GM12864 (cell line): ENCODE measurements at places on chromosomes 4 and X.

DNA sequence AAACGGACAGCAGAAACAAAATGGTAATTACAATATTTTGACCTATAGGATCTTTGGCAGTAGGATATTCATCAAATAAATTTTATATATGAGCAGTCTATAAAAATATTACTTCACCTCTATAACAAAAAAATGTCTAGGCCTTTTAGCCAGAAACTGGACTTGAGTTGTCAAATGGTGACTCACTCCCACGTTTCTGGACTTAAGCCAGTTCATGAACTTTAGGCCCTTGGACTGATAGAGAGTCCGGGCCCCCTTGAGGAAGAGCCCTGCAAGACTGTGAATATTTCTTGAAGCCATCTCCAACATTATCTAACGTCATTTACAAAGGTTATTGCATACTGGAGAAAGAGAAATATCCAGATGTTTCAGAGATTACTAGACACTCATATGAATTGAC, 106.8 kb upstream of the FAM47A start:
- no peak for DNase-seq

DNA sequence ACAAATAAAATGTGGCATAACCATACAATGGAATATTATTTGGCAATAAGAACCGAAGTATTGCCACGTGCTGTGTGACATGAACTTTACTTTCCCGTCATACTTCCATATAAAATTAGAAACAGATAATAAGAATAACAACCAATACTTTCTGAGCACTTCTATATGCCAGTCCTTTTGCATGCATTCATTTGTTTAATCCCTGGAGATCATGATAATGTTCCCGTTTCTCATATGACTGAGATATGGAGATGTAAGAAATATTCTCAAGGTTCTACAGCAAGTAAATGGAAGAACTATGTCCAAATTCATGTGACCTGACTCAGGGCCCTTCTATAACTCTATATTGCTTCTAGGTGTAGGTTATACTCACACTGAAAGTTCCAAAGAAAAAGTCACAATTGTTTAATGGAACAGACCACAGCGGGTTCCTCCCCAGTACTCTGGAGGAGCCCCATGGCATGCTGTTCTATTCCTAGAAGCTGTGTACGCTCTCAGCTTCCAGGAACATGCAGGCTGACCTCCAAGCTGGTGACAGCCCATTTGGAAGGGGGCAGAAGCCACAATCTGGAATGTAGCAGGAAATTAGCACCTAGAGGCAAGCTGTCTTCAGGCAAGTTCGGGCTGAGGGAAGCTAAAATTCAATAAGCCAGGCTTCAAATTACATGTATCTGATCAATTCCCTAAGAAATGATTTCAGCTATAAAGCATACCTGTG, 31.5 kb downstream of the QDPR start:
- no peak for DNase-seq

DNA sequence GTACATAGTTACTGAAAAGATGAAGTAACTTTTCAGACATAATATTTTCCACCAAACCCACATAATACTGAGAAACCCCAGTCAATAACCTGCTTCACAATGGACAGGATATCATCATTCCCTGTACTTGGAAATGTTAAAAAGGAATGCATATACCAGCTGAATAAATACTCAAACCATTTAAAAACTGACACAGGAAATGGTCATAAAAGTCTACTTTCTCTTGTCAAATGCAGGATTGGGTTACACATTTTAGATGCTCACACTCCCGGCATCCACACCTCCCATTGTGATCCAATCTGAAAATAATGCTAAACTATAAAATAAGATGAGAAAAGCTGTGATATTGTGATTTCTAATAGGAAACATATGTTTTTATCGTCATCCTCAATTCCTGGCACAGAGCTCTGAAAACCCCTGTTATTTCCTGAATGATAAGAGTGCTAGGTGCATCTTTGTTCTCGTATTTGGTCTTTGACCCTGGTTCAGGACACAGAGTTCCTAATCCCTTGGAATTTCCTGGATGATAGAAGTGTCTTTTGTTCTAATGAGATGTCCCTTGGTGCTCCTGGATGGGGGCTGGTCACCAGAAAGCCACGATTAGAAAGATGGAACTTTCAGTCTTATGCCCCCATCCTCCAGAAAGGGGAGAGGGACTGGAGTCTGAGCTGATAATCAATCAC, 821.3 kb downstream of the TRIML1 start:
- DNase-seq, result no peak

DNA sequence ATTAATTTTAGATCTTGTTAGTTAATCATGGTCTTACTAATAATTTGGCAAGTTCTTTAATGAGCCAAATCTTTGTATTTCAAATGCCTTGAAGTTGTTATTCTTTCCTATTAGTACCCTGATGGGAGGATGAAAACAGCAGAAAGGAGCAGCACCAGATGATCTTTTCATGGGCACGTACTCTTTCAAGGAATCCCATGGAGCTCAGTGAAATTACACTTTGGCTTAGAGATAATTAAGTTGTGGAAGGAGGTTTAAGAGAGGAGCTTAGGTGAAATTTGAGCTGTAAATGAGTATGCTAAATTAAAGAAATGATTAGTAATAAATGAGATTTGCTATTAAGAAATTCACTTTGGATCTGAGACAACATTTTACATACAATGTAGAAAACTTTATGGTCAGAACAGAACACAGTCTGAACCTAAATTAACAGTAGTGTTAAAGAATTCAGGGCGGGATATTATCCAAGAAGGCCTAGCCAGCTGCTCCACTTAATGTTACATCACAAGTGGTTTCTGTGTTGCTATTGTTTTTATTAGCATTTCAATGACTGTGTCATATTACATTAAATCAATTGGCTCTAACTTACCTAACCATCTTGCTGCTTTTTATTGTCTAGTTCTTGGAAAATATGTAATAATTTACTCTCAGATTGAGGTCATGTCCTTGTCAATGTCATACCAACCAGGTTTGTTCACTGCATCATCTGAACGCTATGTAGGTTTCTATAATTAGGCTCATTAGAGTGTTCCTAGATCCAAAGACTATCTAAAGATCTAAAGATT, 3.9 kb downstream of the MTHFD2L start:
- DNase-seq, result no peak

DNA sequence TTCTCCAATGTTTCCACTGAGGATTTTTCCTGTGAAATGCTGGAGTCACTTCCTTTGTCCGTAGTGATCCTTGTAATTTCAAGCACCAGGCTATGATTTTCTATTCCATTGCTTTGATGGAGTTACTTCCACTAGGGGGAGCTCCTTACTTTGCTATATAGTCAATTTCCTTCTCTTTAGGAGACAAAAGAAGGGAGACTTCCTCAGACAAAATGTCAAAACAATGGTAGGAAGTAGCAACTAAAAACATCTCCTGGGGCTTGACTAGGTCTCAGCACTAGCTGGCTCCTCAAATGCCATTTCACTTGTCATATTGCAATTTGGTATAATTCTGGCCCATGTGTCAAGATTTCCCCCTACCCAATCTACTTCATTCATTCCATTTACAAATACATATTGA, 24.1 kb downstream of the ZCCHC12 start:
- DNase-seq, result peak; percentile 4

DNA sequence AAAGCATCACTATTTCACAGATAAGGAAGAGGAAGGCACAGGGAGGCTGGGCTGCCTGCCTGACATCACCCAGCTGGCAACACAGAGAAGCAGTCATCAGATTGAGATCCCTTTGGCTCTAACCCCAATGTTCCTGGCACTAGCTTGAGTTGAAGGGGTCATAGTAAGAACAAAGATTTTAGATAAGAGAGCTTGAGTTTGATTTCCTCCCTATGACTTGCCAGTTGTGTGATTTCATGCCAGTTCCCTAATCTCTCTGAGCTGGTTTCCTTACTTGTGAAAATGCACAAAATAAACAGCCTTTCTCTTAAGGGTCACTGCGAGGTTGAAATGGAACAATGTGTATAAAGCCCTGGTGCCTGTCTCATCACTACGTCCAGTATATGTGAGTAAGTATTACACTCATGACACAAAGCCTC, 475.4 kb upstream of the HS3ST1 start:
- no peak for DNase-seq

- no peak for DNase-seq
Observed at GRCh38 chr4:138938366-138938690, 77.3 kb upstream of the NOCT start.

GRCh38 chr4:145524552-145524951, 42.9 kb downstream of the SMAD1 start:
- no peak for DNase-seq

DNA sequence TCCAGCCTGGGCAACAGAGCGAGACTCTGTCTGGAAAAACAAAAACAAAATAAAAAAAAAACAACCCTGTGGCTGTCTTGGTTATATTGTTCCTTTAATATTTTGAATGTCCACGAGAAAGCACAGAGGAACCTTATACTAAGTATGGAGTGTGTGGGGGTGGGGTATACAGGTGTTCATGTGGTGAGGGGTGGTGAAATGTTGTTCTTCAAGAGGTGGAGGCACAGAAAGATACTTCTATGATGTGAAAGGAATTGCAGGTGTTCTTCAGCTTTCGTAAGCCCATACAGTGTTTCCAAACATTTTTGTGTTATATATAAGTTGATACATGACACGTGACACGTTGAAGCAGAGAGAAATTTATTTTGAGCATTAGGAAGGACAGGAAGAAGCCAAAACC, 46.4 kb downstream of the SLC9A6 start:
- DNase-seq, result no peak

- no peak for DNase-seq
Observed at GRCh38 chr4:22678940-22679854, 13.5 kb upstream of the GBA3 start.
